ENCODE measurements at places on chromosomes 1 and 21.

DNA sequence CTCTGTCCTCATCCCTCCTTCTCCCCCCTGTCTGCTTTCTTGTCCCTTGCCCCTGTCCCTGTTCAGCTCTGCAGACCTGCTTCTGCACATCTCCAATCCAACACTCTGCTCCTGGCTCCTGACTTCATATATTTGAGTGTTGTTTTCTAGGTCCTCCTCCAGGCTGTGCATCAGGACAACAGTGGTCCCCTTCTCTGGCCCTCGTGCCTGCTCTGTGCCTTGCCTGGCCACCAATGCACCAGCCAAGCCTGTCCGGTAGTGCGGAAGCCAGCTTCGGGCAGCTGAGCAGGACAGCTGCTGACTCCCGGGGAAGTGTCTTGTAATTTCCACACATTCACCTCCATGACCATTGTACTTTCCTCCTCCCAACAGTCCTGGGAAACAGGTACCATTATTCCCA, 203.4 kb upstream of the RAB4A start:
- H3K4me3 ChIP-seq = no peak overlapping the region
- no peak for DNase-seq
- H3K36me3 ChIP-seq = no peaks in the 10 kb centered on the region
- no peaks in the 10 kb centered on the region for H3K27me3 ChIP-seq
- H3K27ac ChIP-seq = no peak overlapping the region

GRCh38 chr1:117613249-117613968, 7.6 kb downstream of the TENT5C start:
- H3K4me1 ChIP-seq = no peaks in the 10 kb centered on the region
- no peaks in the 10 kb centered on the region for H3K36me3 ChIP-seq
- no peak overlapping the region for H3K27ac ChIP-seq
- no peak overlapping the region for H3K4me3 ChIP-seq
- DNase-seq = no peak

GRCh38 chr1:203625628-203626019, 1.0 kb upstream of the ATP2B4 start:
- DNase-seq = peak; percentile 16
- no peak overlapping the region for H3K27ac ChIP-seq
- H3K4me1 ChIP-seq = peaks cover 23% of the 10 kb centered on the region
- no peak overlapping the region for H3K4me3 ChIP-seq
- no peaks in the 10 kb centered on the region for H3K36me3 ChIP-seq
- peaks cover 39% of the 10 kb centered on the region for H3K27me3 ChIP-seq

- peaks cover 58% of the 10 kb centered on the region for H3K4me1 ChIP-seq
- DNase-seq = peak; percentile 20
- peak overlapping the region; percentile 90 for H3K4me3 ChIP-seq
Measured at GRCh38 chr1:113930499-113931161, 1.5 kb downstream of the HIPK1 start.

GRCh38 chr1:84225646-84226045, 75.9 kb upstream of the SAMD13 start:
- H3K36me3 ChIP-seq = no peaks in the 10 kb centered on the region
- H3K27ac ChIP-seq = no peak overlapping the region
- no peaks in the 10 kb centered on the region for H3K4me1 ChIP-seq
- H3K27me3 ChIP-seq = no peaks in the 10 kb centered on the region
- DNase-seq = no peak
- no peak overlapping the region for H3K4me3 ChIP-seq

Data from HepG2 (cell line).